NCI-H1417 treated with DMSO at 0.1 percent for 48 hours (cell line): ENCODE measurements at places on chromosomes 4 and X.
A peak's percentile ranks its signal among the peaks of the same experiment; 100 is the strongest.

- DNase-seq, result no peak
These were observed 75.4 kb downstream of the ABLIM2 start for GRCh38 chr4:8083086-8083825.

DNA sequence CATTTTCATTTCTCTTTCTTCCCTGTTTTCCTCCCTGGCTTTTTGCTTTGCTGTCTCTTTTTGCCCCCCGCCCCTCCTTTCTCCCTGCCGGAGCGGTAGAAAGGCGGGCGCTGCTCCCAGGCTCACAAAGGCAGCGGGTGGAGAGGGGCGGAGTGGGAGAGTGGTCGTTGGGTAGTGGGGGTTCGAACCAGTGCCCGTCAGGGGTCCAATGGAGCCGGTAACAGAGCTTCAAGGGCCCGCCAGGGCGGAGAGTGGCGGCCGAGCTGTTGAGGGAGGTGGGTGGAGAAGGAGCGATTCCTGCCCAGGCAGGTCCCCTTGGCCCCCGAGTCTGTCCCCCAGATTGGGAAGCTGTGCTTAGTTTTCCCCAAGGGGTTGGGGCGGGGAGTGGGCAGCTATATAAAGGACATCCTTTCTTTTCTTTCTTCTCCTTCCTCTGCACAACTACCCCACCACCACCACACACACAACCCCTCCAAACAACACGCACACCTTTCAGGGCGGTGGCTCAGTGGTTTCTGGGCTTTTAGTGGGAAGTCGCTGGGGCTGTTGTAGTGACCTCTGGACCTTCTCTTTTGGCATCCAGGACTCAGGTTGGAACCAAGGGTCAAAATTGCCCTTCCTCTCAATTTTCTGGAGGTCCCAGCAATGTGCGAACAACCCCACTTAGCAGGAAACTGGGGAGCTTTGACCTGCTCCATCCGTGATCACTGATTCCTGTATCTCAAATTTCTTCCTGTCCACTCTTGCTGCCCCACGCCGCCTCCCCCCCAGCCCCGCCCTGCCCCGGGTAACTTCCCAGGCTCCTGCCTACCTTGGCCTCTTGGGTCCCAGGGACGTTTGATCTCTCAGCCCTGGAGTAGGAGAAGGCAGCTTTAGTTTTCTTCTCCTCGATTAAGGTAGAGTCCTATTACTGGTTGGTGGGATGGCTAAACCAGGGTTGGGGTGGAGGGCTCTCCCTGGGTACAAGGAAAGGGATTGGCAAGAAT lies 1.9 kb downstream of the EFNB1 start:
- no peak for DNase-seq

DNA sequence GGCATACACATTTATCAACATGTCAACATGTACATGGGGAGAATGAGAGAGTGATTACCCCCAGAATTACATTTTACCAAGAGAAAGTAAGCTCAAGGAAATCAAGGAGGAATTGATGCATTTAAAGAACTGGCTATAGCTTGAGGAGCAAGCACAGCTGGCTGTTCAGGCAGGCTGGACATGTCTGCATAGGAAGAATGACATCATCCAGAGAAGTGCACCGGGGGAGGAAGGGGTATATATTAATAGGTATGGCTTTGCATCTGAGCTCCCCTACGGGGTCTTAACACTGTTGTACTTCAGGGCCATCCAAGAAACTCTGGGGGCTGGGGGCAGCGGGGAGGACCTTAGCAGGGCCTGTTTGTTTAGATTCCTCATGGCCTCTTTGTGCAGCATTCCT lies 222.4 kb upstream of the VCX start:
- DNase-seq, result no peak

- no peak for DNase-seq
These were observed 17.8 kb downstream of the HSD17B13 start for GRCh38 chr4:87304745-87305432.

GRCh38 chrX:149004936-149005335 lies 500.2 kb downstream of the IDS start:
- no peak for DNase-seq

GRCh38 chrX:36543499-36543898 lies 464.7 kb upstream of the FAM47C start:
- DNase-seq, result no peak

GRCh38 chrX:6545712-6546111 lies 10.8 kb upstream of the VCX3A start:
- no peak for DNase-seq

DNA sequence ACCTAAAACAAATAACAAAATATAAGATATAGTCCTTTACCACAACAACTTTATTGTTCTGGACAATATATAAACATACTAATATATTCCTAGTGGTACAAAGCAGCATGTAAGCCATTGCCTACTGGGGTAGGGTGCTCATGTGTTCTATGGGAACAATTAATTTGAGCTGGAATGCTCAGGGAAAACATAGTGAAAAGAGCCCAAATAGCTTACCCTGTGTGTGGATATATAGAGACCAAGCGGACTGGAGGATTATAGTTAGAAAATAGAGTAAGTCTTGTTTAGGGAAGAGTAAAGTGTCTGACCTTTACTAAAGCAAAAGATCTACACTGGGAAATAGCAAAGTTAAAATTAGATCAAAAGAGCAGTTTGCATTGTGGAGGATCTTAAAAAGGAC lies 64.8 kb downstream of the MAD2L1 start:
- no peak for DNase-seq

- DNase-seq, result no peak
These were observed 38.7 kb upstream of the SLC16A2 start for GRCh38 chrX:74382613-74383012.

GRCh38 chrX:53089925-53090324 lies 4.0 kb upstream of the KANTR start:
- DNase-seq, result no peak

DNA sequence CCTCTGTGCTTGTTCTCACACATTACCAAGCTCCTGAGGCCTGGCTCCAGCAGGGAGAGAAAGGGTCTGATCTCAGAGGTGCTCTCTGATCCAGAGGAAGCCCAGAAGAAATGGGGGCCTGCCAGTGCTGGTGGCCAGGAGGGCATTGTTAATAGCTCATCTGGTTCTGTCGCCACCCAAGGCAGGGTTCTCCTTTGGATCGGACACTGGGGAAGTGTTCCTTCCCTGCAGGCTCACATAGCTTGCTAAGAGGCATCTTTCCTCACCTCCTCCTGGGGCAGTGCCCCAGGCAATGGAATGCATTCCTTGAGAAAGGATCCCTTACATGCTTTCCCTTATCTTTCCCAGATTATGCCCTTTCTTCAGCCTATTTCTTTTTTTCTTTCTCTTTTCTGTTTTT lies 53.8 kb downstream of the RBM47 start:
- no peak for DNase-seq

GRCh38 chrX:16873106-16873505 lies 2.9 kb upstream of the RBBP7 start:
- no peak for DNase-seq

DNA sequence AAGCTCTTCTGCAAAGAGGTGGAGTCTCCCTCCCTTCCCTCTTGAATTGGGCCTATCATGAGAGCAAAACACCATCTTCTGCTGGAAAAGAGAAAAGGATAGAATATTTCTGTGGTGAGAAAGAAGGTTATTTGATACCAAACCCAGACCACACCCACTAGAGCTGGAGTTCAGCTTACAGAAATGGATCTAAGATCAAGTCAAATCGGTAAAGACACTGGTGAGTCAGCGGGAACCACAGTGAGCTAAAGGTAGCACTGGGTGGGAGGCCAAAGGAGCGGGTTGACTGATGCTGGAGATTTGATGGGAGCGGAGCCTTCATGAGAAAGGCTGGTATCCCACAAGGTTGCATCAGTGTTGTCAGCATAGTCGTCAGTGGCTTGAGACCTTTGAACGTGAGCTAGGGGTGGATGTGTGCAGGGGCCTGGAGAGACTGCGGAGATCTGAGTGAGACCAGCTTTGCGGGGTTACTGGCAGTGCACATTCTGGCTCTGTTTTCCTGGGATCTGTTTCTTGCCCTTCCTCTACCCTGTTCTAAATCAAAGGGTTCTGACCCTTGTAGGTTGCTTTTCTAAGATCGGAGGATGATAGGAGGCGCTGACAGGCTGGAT lies 106.4 kb upstream of the SCOC start:
- DNase-seq, result no peak

DNA sequence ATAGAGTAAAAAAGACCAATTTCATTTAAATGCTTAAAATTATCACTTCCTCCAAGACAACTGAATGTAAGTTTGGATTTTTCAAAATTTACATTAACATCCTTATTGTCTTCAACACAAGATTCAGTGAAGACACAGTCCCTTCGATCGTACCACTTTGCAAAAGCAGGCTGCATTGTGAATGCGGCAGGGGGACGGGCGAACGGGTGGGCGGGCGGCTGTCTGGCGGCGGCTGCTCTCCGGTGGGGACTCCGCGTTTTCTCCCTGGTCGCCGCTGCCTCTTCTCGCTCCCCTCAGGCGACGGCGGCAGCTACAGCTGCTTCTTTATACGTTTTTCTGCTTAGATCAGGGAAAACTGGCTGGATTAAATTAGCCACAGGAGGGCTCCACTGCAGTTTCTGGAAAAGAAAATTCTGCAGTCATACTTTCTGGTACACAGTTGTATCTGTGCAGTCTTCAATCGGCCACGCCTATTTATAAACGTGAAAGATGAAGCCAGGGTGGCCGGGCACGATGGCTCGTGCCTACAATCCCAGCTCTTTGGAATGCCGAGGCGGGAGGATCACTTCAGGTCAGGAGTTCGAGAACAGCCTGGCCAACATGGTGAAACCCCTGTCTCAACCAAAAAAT lies 33.9 kb upstream of the HPF1 start:
- peak; percentile 39 for DNase-seq

DNA sequence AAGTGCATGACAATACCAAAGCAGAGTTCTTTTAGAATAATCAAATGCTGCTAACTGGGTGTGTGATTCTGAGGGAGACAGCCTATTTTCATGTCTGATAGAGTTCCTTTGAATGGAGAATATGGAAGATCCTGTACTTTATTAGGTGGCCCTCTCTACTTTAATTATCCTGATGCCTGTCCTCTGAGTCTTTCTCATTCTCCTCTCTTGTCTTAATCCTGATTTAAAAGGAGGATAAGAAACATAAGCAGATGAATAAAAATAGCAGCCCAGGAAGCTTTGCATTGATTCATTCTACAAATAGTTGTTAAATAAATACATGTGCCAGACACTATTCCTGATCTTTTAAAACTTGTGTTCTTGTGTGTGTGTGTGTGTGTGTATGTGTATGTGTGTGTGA lies 387.3 kb downstream of the SPRY1 start:
- no peak for DNase-seq

DNA sequence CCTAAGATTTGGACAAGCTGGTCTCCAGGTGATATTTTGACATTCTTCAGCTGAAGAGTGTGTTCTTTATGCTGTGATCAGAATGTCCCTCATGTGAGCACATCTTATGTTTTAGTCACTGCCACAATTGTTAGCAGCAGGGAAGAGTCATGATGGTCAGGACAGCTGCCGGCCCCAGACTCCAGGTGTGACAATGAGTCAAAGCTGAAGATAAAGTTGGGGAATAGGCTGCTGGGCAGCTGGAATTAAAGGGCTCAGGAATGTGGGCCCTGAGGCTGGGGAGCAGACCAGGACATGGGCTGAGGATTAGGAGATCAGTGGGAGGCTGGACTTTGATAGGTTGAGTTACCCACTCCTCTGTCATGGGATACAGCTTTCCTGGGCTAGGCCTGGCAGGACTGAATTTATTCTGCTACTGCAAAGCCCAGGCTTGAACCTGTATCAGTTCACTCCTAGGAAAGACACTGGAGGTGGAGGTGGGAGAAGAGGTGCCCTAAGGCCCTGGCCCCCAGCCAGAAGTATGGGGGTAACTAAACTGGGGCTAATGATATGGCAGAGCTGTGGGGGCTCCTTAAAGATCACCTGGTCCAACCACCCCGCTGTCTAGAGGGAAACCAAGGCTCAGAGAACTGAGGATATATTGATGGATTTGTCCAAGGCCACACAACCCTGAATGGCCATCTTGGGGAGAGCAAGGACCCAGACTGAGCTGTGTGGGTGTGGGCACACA lies 119.5 kb downstream of the PJA1 start:
- no peak for DNase-seq

- no peak for DNase-seq
These were observed 36.4 kb downstream of the TMEM150C start for GRCh38 chr4:82525307-82525911.

- DNase-seq, result no peak
These were observed 121.6 kb upstream of the STK26 start for GRCh38 chrX:131901546-131901945.
